ENCODE measurements at places on chromosomes 2 and 18.
A peak's percentile ranks its signal among the peaks of the same experiment; 100 is the strongest.

- DNase-seq = no peak
Measured at GRCh38 chr2:24543252-24543651, 52.2 kb downstream of the NCOA1 start.

DNA sequence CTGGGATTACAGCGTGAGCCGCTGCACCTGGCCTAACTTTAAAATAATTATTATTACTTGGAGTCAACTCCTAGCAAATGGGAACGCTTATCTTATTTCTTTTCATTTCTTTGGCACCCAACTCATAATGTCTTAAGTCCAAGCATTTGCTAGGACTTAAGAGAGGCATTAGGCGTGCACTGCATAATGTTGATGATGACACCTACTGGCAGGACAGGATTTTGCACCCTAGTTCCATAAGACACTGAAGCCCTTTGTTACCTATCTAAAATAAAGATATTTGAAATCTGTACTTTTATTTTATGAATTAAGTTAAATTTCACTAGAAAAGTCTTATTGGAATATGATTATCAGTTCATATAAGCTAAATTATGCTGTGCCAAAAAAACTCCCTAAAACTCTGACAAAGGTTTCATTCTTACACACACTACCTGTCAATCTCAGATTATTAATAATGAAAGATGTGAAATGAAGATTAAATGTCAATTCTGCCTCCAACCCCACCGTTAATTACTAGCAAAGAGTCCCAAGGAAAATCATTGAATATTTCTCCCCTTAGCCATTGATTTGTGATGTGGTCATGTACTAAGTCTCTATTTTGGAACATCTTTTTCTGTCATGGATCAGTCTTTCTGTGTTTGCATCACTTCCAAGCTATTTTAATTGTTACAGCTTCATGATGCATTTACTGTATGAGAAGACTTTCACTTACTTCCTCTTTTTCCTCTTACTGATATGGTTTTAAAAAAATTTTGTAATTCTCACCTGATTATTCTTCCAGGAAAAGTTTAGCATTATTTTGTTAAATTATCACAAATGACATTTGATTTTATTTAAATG is 12.7 kb upstream of the CDH2 start:
- peak; percentile 29 for DNase-seq

- DNase-seq = no peak
Measured at GRCh38 chr2:199230091-199230490, 227.6 kb downstream of the SATB2 start.

DNA sequence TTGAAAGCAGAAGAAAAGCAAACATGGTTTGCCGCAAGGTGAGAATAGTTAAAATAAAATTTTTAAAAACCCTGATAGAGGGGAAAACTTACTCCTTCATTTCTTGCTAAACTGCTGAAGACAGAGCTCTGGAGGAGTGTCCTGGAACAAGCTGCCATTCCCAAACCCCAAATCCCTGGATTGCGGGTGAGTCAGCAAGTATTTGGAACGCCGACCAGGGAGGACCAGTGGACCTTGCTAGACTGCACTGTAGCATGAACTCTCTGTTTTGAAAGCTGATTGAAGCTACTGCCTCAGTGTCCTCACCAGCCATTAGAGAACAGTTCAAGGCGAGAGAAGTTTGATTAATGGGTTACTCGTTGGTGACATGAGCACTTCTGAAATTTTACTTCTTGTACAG is 99.4 kb upstream of the RASGRP3 start:
- DNase-seq = no peak

DNA sequence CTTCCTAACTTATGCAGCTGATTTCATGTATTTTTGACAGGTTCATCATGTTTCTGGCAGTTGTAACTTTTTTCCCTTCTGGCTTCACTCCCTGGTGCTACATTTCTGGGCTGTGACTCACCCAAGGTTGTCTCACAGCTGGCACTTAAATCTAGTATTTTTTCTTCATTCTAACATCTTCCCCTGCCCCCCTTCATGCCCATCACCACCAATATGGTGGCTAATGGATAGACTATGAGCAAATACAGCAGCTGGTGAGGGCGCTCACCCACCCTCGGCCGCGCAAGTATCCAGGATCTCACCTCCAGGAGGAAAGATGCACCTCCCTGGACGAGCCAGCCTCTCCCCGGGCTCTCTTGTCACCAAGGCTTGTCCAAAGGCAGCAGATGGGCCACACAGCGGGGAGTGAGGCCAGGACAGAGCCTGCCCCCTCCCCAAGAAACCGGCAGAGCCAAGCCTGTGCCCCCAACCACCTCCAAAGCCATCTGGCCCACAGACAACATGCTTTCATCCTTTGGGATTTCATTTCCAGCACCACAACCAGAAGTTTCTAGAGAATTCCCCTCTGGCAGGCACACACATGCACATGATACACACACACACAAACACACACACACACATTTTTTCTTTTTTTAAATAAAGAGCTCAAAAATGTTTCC is 39.1 kb downstream of the ATOH8 start:
- no peak for DNase-seq

GRCh38 chr2:242038166-242038927 is 168.8 kb downstream of the RTP5 start:
- DNase-seq = no peak

- DNase-seq = no peak
Measured at GRCh38 chr2:164934401-164935117, 20.8 kb downstream of the SLC38A11 start.

GRCh38 chr18:37341016-37341415 is 224.6 kb downstream of the CELF4 start:
- DNase-seq = no peak

GRCh38 chr2:71000780-71001591 is 6.3 kb upstream of the TEX261 start:
- peak; percentile 71 for DNase-seq

GRCh38 chr2:169162613-169163012 is 93.2 kb downstream of the DHRS9 start:
- DNase-seq = no peak

DNA sequence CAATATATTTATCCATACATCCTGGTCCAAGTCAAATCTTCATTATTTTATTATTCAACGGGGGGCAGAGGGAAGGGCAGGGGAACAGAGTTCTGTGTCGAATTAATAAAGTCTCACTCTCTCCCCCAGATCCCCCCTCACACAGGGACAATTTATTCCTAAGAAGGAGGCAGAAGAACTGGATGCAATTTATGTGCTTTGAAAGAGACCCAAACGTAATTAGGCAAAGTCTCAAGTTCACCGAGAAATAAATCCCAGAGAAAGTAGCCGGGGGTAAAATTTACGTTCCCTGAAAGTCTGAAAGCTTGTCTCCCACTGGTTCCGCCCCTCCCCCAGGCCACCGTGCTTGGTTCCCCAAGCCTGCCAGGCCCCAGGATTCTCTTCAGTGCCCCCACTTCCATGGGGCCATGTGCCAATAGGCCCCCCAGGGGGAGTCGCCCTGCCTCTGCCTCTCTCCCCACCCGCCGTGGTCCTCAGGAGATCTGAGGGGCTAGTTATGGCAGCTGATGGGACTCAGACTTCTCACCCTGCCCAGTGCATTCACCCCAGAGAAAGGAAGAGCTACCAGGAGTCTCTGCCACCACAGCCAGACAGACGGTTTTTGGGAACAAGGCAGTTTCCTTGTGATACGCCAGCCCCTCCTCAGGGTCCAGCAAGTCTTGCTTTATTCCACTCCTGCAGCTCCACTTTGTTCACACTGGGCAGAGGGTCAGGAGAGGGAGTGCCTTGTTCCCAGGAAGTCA is 215.5 kb downstream of the CYP26B1 start:
- DNase-seq = peak; percentile 51

DNA sequence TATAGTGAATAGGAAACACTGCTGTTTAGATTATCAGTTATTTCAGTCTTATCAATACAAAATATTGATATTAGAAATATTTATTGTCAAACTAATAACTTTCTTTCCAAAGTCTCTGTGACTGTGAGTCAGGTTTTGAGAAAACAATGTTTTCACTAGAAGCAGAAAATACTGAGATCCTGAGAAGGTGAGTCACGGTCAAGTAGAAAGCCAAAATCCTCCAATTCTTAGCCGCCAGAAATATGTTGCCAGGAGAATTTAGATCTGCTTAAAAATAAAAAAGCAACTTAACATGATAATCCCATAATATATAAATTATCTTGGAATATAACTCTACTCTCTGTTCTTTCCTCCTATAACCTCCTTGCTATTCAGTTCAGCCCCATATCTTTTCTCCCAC is 181.9 kb upstream of the NRXN1 start:
- no peak for DNase-seq

GRCh38 chr18:44818668-44819403 is 138.1 kb downstream of the SETBP1 start:
- no peak for DNase-seq

GRCh38 chr2:69390001-69390400 is 3.0 kb upstream of the GFPT1 start:
- DNase-seq = no peak

DNA sequence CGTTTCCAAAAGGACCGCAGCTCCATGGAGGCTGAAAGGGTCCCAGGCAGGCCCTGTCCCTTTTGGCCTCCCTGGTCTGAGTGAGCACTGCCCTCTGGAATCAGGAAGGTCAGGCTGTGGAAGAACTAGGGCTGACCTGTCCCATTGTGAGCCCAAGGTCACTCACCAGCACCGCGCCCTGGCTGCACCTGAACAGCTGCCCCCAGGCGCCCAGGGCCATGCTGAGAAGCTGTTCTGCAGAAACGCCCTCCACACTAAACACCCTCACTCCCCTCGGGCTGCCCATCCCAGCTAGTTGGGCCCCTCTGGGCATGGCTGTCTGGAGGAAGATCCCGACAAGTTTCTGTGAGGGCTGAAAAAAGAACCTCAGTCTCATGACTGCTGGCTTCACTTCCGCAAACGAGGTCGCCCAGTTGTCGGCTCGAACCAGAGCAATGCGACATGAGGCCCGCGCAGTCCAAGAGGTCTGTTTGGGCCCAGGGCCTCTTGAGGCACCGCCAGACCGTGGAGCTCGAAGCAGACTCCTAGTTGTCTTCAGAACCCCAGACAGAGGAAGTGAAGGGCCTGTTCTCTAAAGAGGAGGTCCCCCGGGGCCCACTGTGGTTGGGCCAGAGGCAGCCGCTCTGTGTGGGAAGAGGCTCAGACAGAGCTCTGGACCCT is 64.4 kb downstream of the INPP5D start:
- no peak for DNase-seq

DNA sequence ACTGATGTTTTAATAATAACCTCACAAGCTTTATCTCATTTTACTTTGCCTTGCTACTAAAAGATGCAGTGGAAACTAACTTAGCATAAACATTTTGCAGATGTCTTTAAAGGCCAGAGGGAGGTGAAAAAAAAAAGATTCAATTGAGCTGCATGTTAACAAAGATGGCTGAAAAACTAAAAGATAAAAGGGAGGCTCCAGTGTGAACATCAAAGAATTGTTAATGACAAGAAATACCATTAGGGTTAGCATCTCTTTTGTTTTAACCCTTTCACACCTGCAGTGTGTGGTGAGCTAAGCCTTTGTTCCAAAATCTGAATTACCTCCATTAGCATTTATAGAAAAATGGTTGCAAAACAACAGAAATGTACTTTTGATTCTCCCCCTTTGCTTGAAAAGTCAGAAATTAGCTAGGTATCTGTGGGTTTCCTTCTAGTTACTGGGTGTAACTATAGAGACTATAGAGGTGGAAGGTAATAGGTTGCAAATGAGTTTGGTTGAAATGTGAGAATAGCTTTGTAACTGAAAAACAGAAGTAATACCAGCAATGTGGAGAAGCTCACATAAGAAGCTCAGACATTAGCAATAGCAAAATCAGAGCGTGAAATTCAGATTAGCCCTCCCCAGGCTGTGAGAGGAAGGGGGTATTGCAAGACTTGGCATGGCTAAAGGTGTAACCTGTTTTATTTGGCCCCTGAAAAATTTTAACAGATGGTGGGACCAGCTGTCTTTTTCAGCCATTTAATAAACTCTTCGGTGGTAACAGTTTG is 34.8 kb upstream of the SP5 start:
- no peak for DNase-seq

- peak; percentile 54 for DNase-seq
Measured at GRCh38 chr18:60372596-60372995, at the start of gene MC4R. MC4R (minus strand) TSS chr18:60372775; CDS start chr18:60372349, 426 bp downstream.

GRCh38 chr18:8786483-8787370 is 81.4 kb downstream of the MTCL1 start:
- DNase-seq = no peak

All from nephron progenitor cell (in vitro differentiated cells).